CD4-positive, CD25-positive, alpha-beta regulatory T cell (primary cell): ENCODE measurements at places on chromosomes 4 and X. TPM values are rescaled to one million over a fixed set of nuclear protein-coding genes. Genes with fewer than 3 reads are reported as not detected.

The C4orf51 gene
- total RNA-seq = not detected

The ADGRG4 gene
- total RNA-seq = not detected

The INTU gene
- 0.67 TPM for total RNA-seq

The DCX gene
- total RNA-seq = not detected

The SLC25A5 gene
- 165 TPM for total RNA-seq

The XAGE2 gene
- total RNA-seq = not detected

The GLUD2 gene
- 0.32 TPM for total RNA-seq

The RRH gene
- total RNA-seq = 0.27 TPM

- no peaks in the 10 kb centered on the region for H3K27me3 ChIP-seq
- H3K4me3 ChIP-seq = no peak overlapping the region
- H3K36me3 ChIP-seq = no peaks in the 10 kb centered on the region
- DNase-seq = no peak
- H3K4me1 ChIP-seq = no peaks in the 10 kb centered on the region
- H3K27ac ChIP-seq = no peak overlapping the region
Observed at GRCh38 chrX:95058815-95059214, 1384.8 kb downstream of the FAM133A start.

- H3K4me3 ChIP-seq = no peak overlapping the region
- H3K27ac ChIP-seq = no peak overlapping the region
- no peaks in the 10 kb centered on the region for H3K4me1 ChIP-seq
- no peaks in the 10 kb centered on the region for H3K36me3 ChIP-seq
Observed at GRCh38 chrX:46819136-46819535, 17.7 kb upstream of the RP2 start.

DNA sequence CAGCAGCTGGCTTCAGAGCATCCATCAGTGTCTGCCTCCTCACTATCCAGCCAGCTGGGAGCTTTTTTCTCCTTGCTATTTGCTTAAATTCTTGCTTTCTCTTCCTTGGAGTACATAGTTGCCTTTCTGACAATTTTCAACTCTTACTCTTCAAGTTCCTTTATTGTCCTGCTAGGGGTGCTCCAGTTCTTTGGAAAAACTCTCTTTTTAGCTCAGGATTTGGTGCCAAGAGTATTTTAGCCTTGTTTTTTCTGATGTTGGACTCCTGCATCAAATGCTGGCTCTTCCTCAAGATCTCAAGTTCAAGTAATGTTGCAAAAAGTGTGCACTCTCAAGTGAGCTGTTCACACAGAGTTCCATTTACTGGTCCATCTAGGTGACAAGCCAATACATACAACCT lies 126.4 kb downstream of the KDR start:
- H3K27ac ChIP-seq = no peak overlapping the region
- no peak overlapping the region for H3K4me3 ChIP-seq
- H3K36me3 ChIP-seq = no peaks in the 10 kb centered on the region
- no peaks in the 10 kb centered on the region for H3K4me1 ChIP-seq
- DNase-seq = no peak

GRCh38 chr4:182533964-182534363 lies 290.8 kb downstream of the TENM3 start:
- H3K4me1 ChIP-seq = no peaks in the 10 kb centered on the region
- no peaks in the 10 kb centered on the region for H3K27me3 ChIP-seq
- no peak for DNase-seq
- H3K27ac ChIP-seq = no peak overlapping the region

- H3K27ac ChIP-seq = no peak overlapping the region
- no peaks in the 10 kb centered on the region for H3K27me3 ChIP-seq
- H3K4me3 ChIP-seq = no peak overlapping the region
- H3K4me1 ChIP-seq = no peaks in the 10 kb centered on the region
Observed at GRCh38 chrX:78213331-78213730, 73.9 kb upstream of the TAF9B start.

GRCh38 chrX:77960567-77960966 lies 8.9 kb downstream of the PGAM4 start:
- H3K27ac ChIP-seq = no peak overlapping the region
- DNase-seq = no peak
- H3K36me3 ChIP-seq = no peaks in the 10 kb centered on the region

DNA sequence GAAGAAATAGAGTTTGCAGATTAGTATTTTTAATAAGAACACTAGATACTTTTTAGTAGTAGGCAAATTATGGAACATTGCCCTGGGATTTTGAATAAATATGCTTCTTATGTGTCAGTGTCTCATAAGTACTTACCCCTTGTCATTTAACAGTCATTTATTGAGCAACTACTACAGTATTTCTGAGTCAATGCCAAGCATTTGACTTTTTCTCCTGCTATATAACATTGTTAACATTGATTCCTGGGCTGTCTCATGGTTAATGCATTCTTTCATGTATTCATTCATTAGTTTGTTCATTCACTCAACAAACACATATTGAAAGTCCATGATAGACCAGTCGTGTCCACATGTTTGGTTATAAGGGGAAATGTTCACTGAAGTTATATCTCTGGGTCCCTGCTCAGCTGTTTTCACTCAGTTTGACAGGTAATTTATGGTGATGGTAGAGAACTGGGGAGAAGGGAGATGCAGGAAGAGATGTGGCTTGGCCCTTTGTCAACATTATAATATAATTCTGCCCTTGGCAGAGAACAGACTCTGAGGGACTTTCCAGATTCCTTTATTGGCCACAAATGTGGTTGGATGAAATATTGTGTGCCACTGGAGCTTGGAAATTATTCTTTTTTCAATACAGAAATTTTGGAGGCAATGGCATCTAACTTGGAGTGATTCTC lies 49.8 kb downstream of the OSTC start:
- no peak overlapping the region for H3K27ac ChIP-seq
- no peak overlapping the region for H3K4me3 ChIP-seq
- DNase-seq = no peak
- H3K27me3 ChIP-seq = peaks cover 9% of the 10 kb centered on the region
- no peaks in the 10 kb centered on the region for H3K4me1 ChIP-seq
- H3K36me3 ChIP-seq = no peaks in the 10 kb centered on the region

GRCh38 chr4:185033950-185034349 lies 15.7 kb downstream of the HELT start:
- no peak for DNase-seq
- no peak overlapping the region for H3K27ac ChIP-seq
- no peak overlapping the region for H3K4me3 ChIP-seq
- H3K36me3 ChIP-seq = no peaks in the 10 kb centered on the region
- no peaks in the 10 kb centered on the region for H3K4me1 ChIP-seq
- H3K27me3 ChIP-seq = peaks cover 18% of the 10 kb centered on the region

- no peaks in the 10 kb centered on the region for H3K36me3 ChIP-seq
- no peaks in the 10 kb centered on the region for H3K27me3 ChIP-seq
- no peak for DNase-seq
- no peaks in the 10 kb centered on the region for H3K4me1 ChIP-seq
Observed at GRCh38 chr4:1112821-1113182, 562 bp downstream of the RNF212 start.

DNA sequence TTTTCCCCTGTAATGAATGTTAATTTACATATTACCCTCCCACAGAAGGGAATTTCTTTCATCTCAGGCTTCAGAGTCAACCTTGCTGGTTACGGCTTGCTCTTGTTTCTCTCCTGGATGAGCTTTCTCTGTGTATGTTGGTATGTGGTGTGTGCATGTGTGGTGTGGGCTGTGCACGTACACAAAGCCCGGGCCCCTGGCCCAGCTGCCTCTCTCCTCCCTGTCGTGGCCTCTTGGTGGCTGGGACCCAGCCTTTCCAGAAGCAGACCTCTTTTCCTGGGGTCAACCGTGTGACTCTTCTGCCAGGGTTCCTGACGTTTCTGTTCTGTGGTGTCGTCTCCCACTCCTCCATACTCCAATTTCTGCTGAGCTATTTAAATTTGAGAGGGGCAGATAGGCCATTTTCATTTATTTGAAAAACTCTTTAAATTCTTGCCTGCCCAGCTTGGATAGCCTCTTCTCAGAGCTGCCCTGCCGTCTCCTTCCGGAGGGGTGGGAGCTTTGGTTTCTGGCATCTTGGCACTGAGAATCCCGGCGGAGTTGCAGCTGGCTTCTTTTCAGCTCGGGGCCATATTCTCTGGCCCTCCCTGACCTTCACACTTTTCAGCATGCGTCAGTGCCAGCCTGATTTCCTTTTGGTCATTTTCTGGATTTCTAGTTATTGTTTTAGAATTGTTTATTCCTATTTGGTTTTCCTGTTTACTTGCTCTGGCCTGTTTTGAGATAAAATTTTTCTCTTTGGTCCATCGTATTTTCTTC lies 25.1 kb downstream of the FHDC1 start:
- H3K36me3 ChIP-seq = no peaks in the 10 kb centered on the region
- H3K4me3 ChIP-seq = no peak overlapping the region
- H3K27ac ChIP-seq = no peak overlapping the region

DNA sequence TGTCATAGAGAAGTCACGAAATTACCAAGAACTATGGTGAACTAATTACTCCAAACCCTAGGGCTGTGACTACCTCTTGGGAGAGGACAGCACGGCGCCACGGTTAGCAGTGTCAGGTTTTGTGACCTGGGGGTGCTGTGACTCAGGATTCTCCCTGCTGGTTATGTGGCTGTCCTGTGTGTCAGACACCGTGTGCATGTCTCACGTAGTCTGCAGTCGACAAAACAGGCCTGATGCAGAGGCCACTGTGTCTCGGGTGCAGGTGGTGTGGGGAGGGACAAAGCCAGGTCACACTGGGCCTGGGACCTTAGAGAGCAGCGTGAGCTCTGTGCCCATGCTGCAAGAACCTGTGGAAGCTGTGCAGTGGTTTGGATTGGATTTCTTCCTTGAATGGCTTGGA lies 34.1 kb downstream of the TNIP2 start:
- no peak overlapping the region for H3K27ac ChIP-seq
- no peaks in the 10 kb centered on the region for H3K27me3 ChIP-seq
- DNase-seq = no peak
- peaks cover 34% of the 10 kb centered on the region for H3K36me3 ChIP-seq

GRCh38 chrX:133474574-133474973 lies 59.3 kb upstream of the GPC4 start:
- H3K4me3 ChIP-seq = no peak overlapping the region
- no peaks in the 10 kb centered on the region for H3K27me3 ChIP-seq
- no peak overlapping the region for H3K27ac ChIP-seq
- no peaks in the 10 kb centered on the region for H3K36me3 ChIP-seq
- no peak for DNase-seq
- H3K4me1 ChIP-seq = no peaks in the 10 kb centered on the region

- no peaks in the 10 kb centered on the region for H3K4me1 ChIP-seq
- no peak overlapping the region for H3K27ac ChIP-seq
- no peak overlapping the region for H3K4me3 ChIP-seq
- H3K36me3 ChIP-seq = no peaks in the 10 kb centered on the region
Observed at GRCh38 chr4:174628191-174628590, 105.9 kb upstream of the HPGD start.

DNA sequence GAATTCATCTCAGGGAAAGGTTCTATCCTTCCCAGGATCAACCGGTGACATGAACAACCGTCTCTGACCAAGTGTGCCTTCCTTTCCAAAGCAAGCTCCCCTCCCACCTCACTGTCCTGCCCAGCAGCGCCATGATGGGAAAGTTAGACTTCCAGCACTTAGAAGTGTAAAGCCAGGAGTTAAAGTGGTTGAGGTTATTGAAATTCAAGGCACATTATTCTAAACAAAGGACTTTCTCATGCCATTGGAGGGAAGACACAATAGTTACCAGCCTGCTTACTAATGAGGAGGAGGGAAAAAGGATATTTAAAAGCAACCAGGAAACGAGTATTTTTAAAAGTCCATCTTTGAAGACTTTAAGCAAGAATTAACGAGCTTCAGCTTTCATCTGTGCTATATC lies 96.8 kb downstream of the NSUN7 start:
- DNase-seq = no peak
- H3K4me1 ChIP-seq = no peaks in the 10 kb centered on the region
- H3K27me3 ChIP-seq = peaks cover 2% of the 10 kb centered on the region
- no peak overlapping the region for H3K27ac ChIP-seq

DNA sequence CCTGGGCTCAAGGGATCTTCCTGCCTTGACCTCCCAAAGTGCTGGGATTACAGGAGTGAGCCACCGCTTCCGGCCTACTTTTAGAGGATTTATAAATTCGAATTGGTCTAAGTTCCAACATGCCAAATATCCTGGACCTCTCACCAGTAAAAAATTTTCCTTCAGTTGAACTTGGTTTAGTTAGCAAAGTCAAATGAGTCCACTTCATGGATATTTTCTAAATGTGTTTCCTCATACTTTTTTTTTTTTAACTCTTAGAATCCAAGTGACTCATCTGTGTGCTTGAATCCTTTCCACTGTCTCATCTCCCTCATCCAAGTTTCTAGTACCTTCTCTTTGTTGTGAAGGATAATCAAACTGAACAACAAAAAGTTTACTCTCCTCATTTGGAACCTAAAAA lies 49.7 kb downstream of the RBM47 start:
- H3K27me3 ChIP-seq = no peaks in the 10 kb centered on the region
- H3K4me3 ChIP-seq = no peak overlapping the region
- no peak for DNase-seq
- H3K4me1 ChIP-seq = no peaks in the 10 kb centered on the region

GRCh38 chr4:114021451-114021850 lies 42.0 kb upstream of the ARSJ start:
- no peak overlapping the region for H3K4me3 ChIP-seq
- H3K36me3 ChIP-seq = no peaks in the 10 kb centered on the region
- no peak overlapping the region for H3K27ac ChIP-seq
- H3K27me3 ChIP-seq = no peaks in the 10 kb centered on the region

DNA sequence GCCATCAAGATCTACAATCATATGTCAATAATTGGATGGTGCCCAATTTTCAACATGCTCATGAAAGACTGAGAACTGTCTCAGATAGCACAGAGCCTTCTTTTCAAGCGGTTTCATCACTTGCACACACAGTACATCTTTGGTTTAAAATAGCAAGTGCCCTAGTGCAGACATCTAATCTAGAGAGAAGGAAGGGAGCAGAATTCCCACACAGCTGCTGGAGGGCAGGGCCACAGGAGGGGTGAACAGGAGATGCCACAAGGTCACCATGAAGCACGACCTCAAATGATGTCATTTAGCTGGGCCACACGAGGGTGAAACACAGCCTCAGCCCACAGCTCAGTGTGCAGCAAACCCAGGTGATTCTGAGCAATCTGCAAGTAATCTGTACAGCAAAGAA lies 24.3 kb downstream of the LEF1 start:
- no peak for DNase-seq
- peak overlapping the region; percentile 77 for H3K27ac ChIP-seq
- no peaks in the 10 kb centered on the region for H3K27me3 ChIP-seq
- H3K4me1 ChIP-seq = peaks cover 95% of the 10 kb centered on the region
- peaks cover 62% of the 10 kb centered on the region for H3K36me3 ChIP-seq

DNA sequence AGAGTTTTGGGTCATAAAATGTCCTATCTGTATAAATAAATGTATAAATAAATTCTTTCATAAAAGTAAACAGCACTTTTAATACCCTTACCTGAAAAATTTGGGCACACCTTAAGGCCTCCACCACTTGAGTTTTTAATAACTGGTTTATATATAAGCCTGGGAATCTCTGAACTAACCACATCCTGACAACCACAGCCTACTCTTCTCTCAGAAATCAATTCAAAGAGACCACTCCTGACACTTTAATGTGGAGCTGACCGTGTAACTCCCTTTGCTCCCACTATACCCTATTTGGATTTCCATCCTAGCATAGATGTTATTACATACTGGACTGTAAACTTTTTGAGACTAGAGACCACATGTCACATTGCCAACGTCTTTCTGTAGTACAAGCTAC lies 3.5 kb downstream of the FBXL5 start:
- peak overlapping the region; percentile 51 for H3K27ac ChIP-seq
- no peaks in the 10 kb centered on the region for H3K36me3 ChIP-seq
- peak overlapping the region; percentile 94 for H3K4me3 ChIP-seq
- no peaks in the 10 kb centered on the region for H3K27me3 ChIP-seq
- peak; percentile 6 for DNase-seq

GRCh38 chr4:125022855-125023501 lies 291.8 kb upstream of the FAT4 start:
- no peaks in the 10 kb centered on the region for H3K36me3 ChIP-seq
- no peak for DNase-seq
- no peak overlapping the region for H3K27ac ChIP-seq
- no peak overlapping the region for H3K4me3 ChIP-seq
- H3K4me1 ChIP-seq = no peaks in the 10 kb centered on the region
